Suprapubic skin (tissue), 4 donors: ENCODE measurements at places on chromosomes 4 and X. TPM values are rescaled to one million over a fixed set of nuclear protein-coding genes. Genes with fewer than 3 reads are reported as not detected.

GRCh38 chr4:150647008-150647407, 65.1 kb downstream of the MAB21L2 start:
- DNase-seq = no peak
- H3K27me3 ChIP-seq = no peaks in the 10 kb centered on the region
- H3K27ac ChIP-seq = no peak overlapping the region
- H3K4me3 ChIP-seq = no peak overlapping the region

DNA sequence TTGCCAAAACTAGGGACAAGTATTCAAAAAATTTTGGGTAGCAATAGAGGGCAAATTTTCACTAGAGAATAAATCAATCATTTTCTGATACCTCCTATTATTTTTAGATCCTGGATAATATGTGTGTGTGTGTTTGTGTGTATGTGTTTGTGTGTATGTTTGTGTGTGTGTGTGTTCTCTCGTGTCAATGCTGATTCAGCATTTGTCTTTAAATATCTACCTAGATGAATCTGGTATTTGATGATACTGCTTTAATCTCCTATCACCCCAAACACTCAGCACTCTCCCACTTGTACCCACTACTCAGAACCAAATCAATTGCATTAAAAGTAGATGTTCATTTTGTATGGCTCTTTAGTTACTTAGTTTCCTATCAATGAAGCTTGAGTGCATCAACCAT, 101.3 kb upstream of the NPFFR2 start:
- no peaks in the 10 kb centered on the region for H3K4me1 ChIP-seq
- no peaks in the 10 kb centered on the region for H3K36me3 ChIP-seq
- H3K27me3 ChIP-seq = no peaks in the 10 kb centered on the region
- no peak overlapping the region for H3K27ac ChIP-seq
- no peak for DNase-seq
- no peak overlapping the region for H3K4me3 ChIP-seq

GRCh38 chrX:126551725-126552312, 795 bp downstream of the DCAF12L1 start:
- H3K4me1 ChIP-seq = no peaks in the 10 kb centered on the region
- H3K27me3 ChIP-seq = no peaks in the 10 kb centered on the region
- H3K36me3 ChIP-seq = no peaks in the 10 kb centered on the region
- DNase-seq = no peak
- no peak overlapping the region for H3K4me3 ChIP-seq

- no peak overlapping the region for H3K27ac ChIP-seq
- no peaks in the 10 kb centered on the region for H3K36me3 ChIP-seq
- H3K4me1 ChIP-seq = peaks cover 28% of the 10 kb centered on the region
- no peak for DNase-seq
Observed at GRCh38 chr4:13524504-13525243, 19.6 kb downstream of the NKX3-2 start.

GRCh38 chr4:153426207-153426885, 39.8 kb upstream of the TMEM131L start:
- no peaks in the 10 kb centered on the region for H3K4me1 ChIP-seq
- no peak overlapping the region for H3K4me3 ChIP-seq
- no peaks in the 10 kb centered on the region for H3K36me3 ChIP-seq
- H3K27me3 ChIP-seq = no peaks in the 10 kb centered on the region

DNA sequence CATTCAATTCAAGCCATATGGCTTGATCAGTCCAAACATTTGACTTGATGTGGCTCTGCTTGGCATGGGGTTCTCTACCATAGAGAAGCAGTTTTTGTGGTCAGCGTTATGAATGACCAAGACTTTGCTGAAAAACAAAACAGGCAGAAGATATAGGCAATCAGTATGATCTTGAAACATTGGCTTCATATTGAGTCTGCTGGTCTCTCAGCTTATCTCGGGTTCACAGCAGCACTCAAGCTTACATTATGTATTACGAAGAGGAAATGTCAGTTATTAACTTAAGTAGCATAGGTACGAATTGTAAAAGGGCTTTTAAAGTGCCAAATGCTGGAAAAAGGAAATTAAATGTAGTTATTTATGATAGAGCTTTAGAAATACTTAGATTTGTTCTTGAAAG, 99.0 kb downstream of the AFF2 start:
- H3K27ac ChIP-seq = no peak overlapping the region
- H3K27me3 ChIP-seq = no peaks in the 10 kb centered on the region
- no peak overlapping the region for H3K4me3 ChIP-seq

The CT45A5 gene
- total RNA-seq = not detected

The PROM1 gene
- total RNA-seq = 3.4 TPM

The MCUB gene
- 57.4 TPM for total RNA-seq

The GPC4 gene
- 2.3 TPM for total RNA-seq

The TMSB15C gene
- 1.3 TPM for total RNA-seq

The VGLL1 gene
- total RNA-seq = not detected
